Dermis microvascular lymphatic vessel endothelial cell (primary cell): ENCODE measurements at places on chromosomes 6 and 20. TPM values are rescaled to one million over a fixed set of nuclear protein-coding genes. Genes with fewer than 3 reads are reported as not detected.

Gene TXLNB
- total RNA-seq, result 0.51 TPM in 2 replicates

Gene SSTR4
- not detected in 2 replicates for total RNA-seq

Gene SEMG1
- total RNA-seq, result not detected in 2 replicates

Gene PRSS16
- not detected in 2 replicates for total RNA-seq

Gene C4B
- 0.38 and 0.77 TPM in 2 replicates for total RNA-seq

Gene COQ3
- total RNA-seq, result 2.9 and 5.5 TPM in 2 replicates

Gene STK38
- total RNA-seq, result 10.5 and 11.4 TPM in 2 replicates

Gene RIPPLY2
- total RNA-seq, result 0.13 and 0.51 TPM in 2 replicates

Gene POU3F2
- not detected in 2 replicates for total RNA-seq

Gene COL12A1
- total RNA-seq, result 1.0 and 1.4 TPM in 2 replicates

Gene ZFP64
- total RNA-seq, result 31.2 and 40.6 TPM in 2 replicates

Gene SMAP1
- total RNA-seq, result 12.1 and 19.3 TPM in 2 replicates

Gene CRIP3
- not detected in 2 replicates for total RNA-seq

Gene PPP1R14C
- total RNA-seq, result not detected in 2 replicates

Gene COX4I2
- total RNA-seq, result not detected in 2 replicates

Gene RSPH4A
- total RNA-seq, result 0.51 and 0.89 TPM in 2 replicates

Gene RHAG
- total RNA-seq, result not detected in 2 replicates

Gene CCN6
- total RNA-seq, result not detected in 2 replicates

Gene FOXC1
- total RNA-seq, result 2.8 and 5.3 TPM in 2 replicates

Gene LHFPL5
- total RNA-seq, result not detected in 2 replicates

Gene EPHA7
- under 0.01 TPM in 2 replicates for total RNA-seq

Gene CD93
- total RNA-seq, result 71.6 and 101 TPM in 2 replicates

Gene KIF13A
- total RNA-seq, result 22.5 and 29.8 TPM in 2 replicates

Gene MAS1
- not detected in 2 replicates for total RNA-seq

Gene GSTA2
- total RNA-seq, result not detected in 2 replicates

Gene MLIP
- total RNA-seq, result 1.3 and 2.6 TPM in 2 replicates

Gene DNAH8
- total RNA-seq, result not detected in 2 replicates
